ENCODE measurements at places on chromosomes 4 and X.

GRCh38 chr4:105148356-105148755 is 1.7 kb downstream of the TET2 start:
- no peak for DNase-seq

GRCh38 chr4:83276299-83277040 is 8.1 kb downstream of the COQ2 start:
- no peak for DNase-seq

DNA sequence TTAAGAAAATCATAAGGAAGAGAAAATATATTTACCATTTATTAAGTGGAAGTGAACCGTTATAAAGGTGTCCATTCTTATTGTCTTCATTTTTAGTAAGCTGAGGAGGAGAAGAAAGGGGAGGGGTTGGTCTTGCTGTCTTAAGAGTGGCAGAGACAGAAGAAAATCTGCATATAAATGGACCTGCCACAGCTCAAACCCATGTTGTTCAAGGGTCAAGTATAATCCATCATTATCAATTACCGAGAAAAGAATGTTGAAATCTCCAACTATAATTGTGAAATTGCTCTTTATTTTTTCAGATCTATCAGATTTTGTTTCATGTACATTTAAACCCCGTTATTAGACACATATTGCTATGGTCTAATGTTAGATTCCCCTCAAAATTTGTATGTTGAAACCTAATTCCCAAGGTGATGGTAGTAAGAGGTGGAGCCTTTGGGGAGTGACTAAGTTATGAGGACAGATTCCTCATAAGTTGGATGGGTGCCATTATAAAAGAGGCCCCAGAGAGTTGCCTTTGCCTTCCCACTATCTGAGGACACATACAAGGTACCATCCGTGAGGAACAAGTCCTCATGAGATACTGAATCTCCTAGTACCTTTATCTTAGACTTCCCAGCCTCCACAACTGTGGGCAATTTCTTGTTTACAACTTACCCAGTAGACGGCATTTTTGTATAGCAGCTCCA is 58.5 kb upstream of the SMAD1 start:
- no peak for DNase-seq

DNA sequence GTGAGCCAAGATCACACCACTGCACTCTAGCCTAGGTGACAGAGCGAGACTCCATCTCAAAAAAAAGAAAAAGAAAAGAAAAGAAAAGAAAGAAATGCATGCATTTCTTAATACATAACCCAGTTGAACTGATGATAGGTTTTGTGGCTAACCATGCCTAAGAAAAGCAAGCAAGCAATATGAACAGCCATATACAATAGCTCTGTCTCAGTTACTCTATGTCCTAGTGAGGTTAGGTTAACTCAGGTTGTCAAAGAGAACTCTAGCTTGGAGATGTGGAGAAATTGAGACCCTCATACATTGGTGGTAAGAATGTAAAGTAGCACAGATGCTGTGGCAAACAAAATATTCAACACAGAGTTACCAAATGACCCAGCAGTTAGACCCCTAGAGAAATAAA is 167.0 kb upstream of the RASGEF1B start:
- no peak for DNase-seq

GRCh38 chr4:3299122-3299975 is 6.5 kb downstream of the RGS12 start:
- DNase-seq, result no peak

- peak; percentile 49 for DNase-seq
These were observed 230.0 kb downstream of the CCSER1 start for GRCh38 chr4:90357117-90357710.

DNA sequence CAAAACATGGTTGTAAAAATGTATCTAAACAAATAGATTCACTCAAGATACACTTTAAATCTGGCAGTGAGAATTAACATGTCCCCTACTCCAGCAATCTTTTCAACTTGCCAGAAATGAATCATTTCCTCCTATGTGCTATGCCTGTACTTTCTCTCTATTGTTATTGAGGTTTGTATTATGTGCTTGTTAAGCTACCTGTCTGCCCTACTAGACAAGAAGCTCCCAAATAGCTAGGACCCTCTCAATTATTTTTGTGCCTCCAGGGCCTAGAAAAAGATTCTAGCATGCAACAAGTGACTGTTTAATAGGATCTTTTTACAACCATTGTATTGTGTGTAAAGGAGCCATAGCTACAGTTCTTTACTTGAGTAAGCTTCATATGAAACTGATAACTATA is 3.5 kb upstream of the SAP30 start:
- no peak for DNase-seq

DNA sequence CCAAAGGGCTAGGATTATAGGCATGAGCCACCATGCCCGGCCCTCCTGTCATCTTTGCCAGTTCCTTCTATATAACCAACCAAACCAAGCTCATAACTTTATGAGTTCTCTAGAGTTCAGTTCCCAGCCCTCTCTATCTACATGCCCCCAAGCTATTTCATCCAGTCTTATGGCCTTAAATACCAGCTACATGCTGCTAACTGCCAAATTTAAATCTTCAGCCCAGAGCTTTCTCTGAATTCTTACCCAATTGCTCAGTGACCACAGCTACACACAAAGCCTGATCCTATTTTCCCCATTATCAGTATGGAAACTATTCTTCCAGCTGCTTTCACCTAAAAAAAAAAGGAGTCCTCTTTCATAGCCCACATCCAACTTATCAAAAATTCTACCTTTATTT is 23.1 kb downstream of the TMEM184C start:
- DNase-seq, result no peak

DNA sequence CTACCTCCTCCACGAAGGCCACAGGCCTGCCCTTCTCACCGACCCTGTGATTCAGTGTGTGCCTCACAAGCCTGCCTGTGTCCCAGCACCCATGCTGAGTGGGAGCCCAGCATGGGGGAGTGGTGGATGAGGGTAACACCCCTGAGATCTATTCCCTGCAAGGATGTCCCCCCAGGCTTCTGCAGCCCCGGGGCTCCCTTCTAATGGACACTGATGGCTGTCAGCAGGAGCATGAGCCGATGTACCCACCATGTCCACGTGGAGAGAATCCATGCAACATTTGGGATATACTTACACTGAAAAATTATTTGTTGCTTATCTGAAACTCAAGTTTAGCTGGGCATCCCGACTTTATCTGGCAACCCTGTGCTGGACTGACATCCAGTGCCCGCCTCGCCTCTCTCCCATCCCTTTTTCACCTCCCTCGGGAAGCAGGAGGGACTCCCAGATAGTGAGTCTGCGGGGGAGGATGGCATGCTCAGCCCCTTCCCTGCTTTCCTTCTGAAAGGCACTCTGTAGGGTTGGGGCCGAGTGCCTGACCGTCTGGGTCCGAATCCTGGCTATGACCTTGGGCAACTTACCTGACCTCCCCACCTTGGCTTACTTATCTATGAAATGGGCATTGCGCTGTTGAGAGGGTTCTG is 46.9 kb upstream of the SORCS2 start:
- DNase-seq, result no peak

GRCh38 chr4:53049528-53049927 is 187.4 kb downstream of the RASL11B start:
- DNase-seq, result no peak

GRCh38 chr4:81826335-81826734 is 354.6 kb upstream of the RASGEF1B start:
- no peak for DNase-seq

GRCh38 chr4:2932951-2933565 is 30.1 kb downstream of the NOP14 start:
- no peak for DNase-seq

- no peak for DNase-seq
These were observed 10.2 kb downstream of the HGFAC start for GRCh38 chr4:3451956-3452355.

DNA sequence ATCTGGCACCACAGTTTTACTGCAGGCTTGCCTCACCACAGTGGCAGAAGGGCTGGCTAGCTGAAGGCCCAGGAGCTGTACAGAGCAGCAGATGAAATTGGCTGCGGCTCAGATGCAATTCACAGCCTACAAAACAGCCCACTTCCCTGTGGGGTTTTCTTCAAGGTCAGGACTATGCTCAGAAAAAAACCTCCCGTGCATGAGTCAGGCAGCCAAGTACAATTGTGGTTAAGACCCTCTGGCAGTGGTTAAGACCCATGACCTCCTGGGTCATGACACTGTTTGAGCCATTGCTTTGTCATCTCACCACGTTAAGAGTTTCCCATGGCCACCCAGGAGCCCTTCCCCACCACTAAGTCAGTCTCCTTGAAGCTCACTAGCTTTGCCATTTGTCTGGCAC is 276.3 kb downstream of the HNRNPD start:
- no peak for DNase-seq

DNA sequence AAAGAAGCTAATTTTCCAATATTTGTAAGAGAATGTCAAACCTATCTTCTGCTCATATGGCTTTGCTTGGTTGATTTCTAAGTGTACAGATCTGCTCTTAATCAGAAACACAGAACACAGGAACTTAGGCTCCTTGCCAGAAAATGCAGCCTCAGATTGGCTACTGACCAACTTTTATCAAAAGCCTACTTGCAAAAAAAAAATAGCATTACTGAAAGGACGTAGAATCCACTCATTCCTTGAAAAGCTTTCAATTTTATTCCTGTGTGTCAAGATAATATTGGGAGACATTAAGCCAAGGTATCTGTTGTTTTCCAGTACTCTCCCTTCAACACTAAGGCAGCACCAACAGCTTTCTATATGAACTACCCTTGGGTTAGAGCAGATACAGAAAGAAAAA is 127.6 kb upstream of the INTU start:
- DNase-seq, result peak; percentile 9

- DNase-seq, result no peak
These were observed 1.0 kb upstream of the SUV39H1 start for GRCh38 chrX:48695534-48695896.

DNA sequence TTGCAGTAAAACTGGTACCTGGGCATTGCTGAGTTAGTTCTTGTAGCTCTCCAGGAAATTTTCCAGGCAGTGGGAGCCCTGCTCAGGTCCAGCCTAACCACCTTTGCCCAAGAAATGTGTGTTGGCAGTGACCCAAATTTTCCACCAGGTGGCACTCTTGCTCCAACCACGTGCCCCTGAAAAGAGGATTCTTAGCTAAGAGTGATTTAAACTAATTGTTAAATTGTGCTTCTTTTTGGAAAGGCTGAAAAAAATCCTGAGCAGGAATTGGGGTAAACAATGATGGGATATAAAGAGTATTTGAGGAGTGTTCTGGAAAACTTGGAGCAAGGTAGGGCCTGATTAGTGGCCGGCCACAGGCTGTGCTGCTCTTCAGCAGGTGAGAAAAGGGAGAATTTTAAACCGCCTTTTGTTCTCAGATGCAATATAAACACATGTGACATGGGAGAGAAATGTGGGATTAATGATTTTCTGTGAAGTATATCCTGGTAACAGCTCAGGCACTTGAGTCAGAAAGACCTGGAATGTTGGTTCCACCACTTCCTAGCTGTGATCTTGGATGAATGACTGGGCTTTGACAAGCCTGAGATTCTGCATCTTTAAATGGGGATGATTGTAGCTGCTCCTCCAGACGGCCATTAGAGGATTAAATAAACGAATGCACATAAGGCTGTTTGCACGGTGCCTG is 219.6 kb downstream of the PTTG2 start:
- DNase-seq, result peak; percentile 79

DNA sequence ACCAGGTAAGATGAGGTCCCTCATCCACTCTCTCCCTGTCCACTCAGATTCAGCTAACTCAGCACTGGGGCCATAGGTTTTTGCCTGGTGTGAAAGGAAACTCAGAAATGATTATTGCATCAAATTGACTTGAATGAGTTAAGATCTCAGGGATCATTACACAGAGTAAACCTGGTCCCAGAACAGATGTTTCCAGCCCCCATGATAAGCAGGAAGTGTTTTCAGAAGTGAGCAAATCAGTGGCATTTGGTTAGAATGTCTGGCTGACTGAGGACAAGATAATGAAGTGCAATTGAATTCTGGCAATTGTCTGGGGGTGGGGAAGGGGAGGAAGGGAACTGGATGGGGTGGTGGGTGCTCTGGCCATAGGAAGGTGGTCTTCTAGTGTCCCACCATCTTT is 108.0 kb downstream of the CHIC2 start:
- DNase-seq, result no peak

DNA sequence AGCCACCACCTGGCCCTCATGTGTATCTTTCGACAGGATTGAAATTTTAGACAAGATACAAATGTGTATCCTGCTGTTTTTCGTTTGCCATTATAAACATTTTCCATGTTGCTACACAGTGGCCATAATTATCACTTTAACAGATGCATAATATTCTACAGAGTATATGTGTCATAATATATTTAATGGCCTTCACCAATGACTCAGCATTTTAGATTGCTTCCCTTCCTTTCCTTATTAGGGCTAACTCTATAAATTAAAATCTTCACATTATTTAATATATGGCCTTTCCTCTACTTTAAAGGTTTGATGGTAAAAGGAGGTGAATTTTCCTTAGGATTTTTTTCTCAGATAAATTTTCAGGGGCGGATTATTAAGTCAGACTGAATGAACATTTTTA is 97.4 kb downstream of the HS6ST2 start:
- DNase-seq, result no peak

GRCh38 chrX:67574696-67575095 is 30.9 kb downstream of the AR start:
- no peak for DNase-seq

- peak; percentile 31 for DNase-seq
These were observed 262.2 kb downstream of the SPOCK3 start for GRCh38 chr4:166972071-166972470.

DNA sequence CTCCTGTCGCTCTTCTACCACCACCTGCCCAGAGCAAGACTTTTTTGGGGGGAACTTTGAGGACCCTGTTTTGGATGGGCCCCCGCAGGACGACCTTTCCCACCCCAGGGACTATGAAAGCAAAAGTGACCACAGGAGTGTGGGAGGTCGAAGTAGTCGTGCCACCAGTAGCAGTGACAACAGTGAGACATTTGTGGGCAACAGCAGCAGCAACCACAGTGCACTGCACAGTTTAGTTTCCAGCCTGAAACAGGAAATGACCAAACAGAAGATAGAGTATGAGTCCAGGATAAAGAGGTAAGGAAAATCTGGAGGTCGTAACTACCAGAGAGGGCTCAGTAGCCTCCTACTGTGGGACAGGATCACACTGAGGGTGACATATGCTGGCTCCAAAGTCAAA is 364.5 kb downstream of the MAPK10 start:
- no peak for DNase-seq

Data from kidney epithelial cell (primary cell).